HT-29 (cell line): ENCODE measurements at places on chromosomes 3 and 15. TPM values are rescaled to one million over a fixed set of nuclear protein-coding genes. Genes with fewer than 3 reads are reported as not detected.

The EPB42 gene
- not detected in 2 replicates for total RNA-seq

The PAQR5 gene
- 25.9 and 28.9 TPM in 2 replicates for total RNA-seq

The CYP1A2 gene
- not detected in 2 replicates for total RNA-seq

The CCR9 gene
- total RNA-seq: not detected in 2 replicates

The GPR27 gene
- total RNA-seq: not detected in 2 replicates

The GNB5 gene
- total RNA-seq: 25.2 and 32.8 TPM in 2 replicates

The SAMD7 gene
- total RNA-seq: not detected in 2 replicates

The ZNF80 gene
- not detected in 2 replicates for total RNA-seq

The CHRFAM7A gene
- total RNA-seq: not detected in 2 replicates

The GALNT15 gene
- total RNA-seq: not detected in 2 replicates

The HAUS2 gene
- 12.0 and 24.0 TPM in 2 replicates for total RNA-seq

DNA sequence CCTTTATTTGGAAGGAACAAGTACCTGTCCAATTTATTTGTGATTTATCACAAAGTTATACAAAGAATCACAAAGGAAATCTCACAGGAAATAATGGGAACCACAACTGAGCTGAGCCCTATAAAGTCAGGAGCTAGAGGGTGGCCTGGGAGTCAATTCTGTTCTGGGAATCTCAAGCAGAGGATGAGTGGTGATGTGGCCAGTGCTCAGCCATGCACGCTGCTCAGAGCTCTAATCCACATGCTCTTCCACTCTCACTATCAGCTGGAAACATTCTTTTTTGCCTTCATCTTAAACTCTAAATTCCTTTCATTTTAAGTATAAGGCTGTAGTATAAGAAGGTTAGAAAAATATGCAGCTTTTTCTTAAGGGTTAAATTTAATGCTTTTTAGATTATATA, 36.6 kb downstream of the UACA start:
- no peak for DNase-seq

DNA sequence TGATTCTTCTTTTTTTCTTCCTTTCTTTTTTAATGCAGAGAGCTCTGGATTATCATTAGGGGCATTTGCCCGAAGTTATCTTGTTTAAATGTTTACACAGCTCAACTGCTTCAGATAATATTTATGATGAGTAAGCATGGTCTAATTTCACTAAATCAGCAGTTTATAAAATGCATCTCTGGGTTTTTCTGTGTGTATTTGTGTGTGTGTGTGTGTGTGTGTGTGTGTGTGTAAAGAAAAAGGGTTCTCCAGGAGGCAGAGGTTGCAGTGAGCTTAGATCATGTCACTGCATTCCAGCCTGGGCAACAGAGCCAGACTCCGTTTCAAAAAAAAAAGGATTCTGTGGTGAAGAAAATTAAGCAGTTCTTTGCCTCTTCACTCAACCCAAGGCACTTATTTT, 25.9 kb upstream of the TNFSF10 start:
- DNase-seq: no peak

DNA sequence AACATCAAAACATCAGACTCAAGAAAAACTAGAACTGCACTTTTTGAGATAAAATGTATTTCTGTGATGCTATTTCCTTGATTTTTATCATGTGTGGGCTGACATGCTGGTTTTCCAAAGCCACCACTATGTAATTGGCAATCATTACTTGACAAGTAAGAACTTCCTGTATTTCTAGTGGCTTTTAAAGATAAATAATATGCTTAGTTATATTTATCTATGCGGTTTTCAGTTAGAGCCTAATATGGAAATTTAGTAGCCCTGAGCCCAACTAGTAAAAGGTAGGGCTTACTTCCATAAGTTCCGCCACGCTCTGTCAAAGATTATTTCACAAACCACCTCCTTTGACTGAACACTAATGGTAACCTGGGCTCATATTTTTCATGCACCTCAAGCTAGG, 91.6 kb downstream of the PPARG start:
- no peak for DNase-seq

DNA sequence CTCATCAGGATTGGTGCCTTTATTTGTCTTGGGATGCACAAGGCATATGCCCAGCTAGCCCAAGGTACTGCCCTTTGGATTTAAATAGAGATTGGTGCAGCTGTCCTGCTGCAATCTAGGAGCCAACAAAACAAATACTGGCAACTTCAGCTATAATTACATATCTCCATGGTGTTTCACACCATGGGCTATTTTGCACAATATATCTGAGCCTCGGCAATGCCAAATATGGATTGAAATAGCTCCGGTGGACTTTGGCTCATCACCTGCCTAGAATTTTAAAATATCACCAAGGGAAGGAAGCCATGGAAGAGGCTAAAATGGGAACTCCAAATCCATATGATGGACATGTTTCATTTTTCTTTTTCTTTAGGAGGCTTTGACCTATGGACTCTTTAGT, 367.8 kb upstream of the UMPS start:
- DNase-seq: no peak

DNA sequence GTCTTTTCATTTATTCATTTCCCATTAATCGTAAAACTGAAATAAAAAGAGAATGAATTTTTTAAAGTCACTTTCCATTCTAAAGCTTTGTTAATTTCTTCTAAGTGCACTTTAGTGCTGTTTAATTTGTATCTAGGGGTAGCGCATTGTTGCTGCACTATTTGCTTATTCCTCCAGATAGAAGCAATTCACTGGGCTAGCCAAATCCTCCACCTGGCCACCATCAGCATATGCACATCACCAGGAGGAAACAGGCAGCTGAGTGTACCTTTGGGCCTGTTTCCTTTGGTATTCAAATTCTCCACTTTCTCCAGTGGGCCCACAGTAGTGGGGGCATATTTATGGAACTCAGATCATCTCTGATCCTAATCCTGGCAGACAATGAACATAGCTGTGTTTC, 29.8 kb upstream of the CPB1 start:
- no peak for DNase-seq

DNA sequence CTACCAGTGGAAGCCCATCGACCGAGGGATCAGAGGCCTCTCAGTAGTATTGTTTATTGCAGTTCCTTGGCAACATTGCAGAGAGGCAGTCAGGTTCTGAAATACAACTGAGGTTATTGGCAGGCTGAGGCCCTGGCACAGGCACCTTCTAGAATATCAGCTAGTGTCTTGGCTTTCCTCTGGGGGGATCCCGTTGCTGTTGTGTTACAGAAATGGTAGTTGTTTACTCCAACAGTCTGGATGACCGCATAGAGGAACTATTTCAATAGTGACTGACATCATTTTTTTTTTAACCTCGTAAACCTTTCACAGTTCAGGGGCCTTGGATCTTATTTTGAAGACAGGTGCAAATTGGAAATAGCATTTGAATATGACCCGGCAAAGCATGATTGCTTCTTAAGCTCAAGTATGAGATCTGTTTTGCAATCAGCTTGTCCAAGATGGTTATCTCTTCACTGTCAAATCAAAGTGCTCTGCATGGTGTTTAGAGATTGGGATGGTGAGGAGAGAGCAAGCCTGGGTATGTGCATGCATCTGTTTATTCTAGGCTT, 63.9 kb downstream of the PGPEP1L start:
- DNase-seq: no peak

DNA sequence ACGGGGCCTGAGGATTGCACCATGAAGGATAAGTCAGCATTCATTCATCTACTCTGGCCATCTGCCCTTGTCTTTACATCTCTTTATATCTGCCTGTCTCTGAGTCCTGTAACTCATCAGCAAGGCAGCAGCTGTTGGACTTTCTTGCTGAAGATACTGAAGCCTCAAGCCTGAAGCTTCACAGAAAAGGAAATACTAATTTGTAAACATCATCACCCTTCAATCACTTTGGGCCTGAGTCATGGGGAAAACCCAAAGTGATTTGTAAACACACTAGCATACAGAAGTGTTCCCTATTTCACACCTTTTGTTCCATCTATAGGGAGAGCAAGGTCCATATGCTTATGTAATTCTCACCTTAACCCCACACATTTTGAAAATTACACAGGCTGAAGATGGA, 928.2 kb downstream of the EPHA3 start:
- DNase-seq: no peak

- no peak for DNase-seq
These were observed 18.4 kb upstream of the RPLP1 start for GRCh38 chr15:69434238-69434637.

DNA sequence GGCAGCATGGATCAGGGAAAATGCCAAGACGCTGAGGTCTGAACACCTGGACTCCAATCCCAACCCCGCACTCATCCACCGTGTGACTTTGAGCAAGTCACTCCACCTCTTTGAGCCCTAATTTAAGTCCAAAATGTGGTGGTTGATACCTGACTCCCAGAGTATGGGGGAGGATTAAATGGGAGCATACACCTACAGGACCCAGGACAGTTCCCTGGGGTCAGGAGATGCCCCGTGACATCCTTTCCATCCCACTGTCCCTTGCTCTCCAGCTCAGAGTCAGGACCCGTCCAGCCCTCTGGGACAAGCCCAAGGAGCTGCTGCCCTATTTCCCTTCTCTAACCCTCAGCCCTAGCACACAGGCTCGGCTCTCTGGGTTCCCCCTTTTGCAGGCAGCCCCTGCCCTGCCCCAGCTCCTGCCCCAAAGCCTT, 276.4 kb downstream of the XXYLT1 start:
- DNase-seq: no peak

DNA sequence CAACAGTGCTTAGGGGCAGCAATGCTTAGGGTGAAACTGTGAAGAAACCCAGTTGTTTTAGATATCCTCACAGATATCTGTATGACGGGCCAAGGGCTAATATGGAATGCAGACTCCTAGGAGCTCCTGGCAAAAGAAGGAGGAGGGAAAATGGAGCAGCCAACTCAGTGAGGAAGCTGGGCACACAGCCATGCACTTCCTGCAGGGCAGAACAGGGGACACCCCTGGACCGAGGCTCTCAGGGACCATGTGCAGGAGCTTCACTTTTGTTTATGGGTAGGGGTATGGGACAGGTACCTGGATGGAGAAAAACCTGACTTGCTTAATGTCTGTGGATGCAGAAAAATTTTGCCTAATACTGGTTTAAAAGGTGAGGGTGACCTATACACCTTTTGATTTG, 20.2 kb downstream of the NIPA1 start:
- DNase-seq: no peak

- no peak for DNase-seq
These were observed 72.7 kb downstream of the MB21D2 start for GRCh38 chr3:192844836-192845525.

- DNase-seq: peak; percentile 61
These were observed 555.2 kb downstream of the MAGI1 start for GRCh38 chr3:65483480-65483879.

- DNase-seq: no peak
These were observed 445.9 kb downstream of the MCTP2 start for GRCh38 chr15:94677202-94677790.

DNA sequence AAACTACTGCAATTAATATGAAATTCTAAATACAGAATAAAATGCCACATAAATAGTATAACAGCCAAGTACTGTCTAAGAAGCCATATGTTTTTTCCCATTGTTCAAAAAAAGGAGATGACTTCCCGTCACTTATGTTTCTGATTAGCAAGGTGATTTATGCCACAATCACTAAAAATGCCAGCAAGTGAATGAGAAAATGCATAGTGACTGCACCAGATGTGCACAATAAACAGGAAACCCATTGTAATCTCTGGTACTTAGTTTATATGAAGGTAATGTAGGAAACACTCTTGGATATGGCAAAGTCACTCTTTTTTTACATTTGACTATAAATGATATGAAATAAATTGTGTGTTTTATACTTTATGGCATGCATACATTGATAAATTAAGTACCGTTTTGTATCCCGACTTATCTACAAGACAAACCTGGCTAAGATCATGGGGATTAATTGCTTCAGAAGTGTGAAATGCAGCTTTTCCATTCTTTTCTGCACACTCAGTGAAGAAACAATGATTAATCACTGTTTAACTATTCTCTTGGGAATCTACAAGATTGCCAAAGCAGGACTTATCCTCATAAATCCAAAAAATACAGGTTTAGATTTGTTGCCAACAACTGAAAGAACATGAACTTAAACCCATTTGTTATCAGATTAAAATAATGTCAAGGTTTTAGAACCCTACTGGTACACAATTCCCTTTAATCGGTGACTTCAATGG, 164.5 kb downstream of the TBC1D5 start:
- no peak for DNase-seq

DNA sequence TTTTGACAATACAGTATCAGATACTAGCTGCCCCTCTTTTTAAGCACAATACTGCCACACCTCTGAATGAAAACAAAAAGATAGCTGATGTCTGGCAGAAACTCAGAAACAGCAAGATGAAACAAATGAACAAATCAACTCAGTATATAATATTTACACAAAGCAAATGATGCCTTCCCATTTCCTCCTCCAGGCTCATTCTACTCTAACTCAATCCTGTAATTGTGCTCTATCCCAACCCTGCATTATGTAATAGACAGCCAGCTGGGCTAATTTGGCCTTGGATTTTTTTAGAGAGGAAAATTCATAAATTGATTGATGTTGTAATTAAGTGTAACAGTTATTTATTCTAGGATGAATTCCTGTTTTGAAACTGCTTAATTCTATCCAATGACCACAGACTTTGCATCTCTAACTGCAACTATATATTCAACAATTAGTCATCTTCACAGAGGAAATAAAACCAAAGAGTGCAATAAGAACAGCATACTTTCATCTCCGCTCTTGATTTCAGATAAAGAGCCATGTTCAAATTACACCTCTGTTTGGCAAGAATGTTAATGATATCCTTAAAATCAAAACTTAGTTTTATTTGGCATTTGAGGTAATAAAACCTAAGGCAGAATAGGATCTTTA, 6.1 kb downstream of the ATG3 start:
- no peak for DNase-seq

- DNase-seq: peak; percentile 53
These were observed 194.6 kb upstream of the TPM1 start for GRCh38 chr15:62847900-62848489.

- DNase-seq: no peak
These were observed 469.1 kb downstream of the RAP2B start for GRCh38 chr3:153631102-153631501.

- no peak for DNase-seq
These were observed 117.0 kb downstream of the SATB1 start for GRCh38 chr3:18308096-18308650.

GRCh38 chr3:9881441-9881840, 1.4 kb upstream of the CIDEC start:
- no peak for DNase-seq

- no peak for DNase-seq
These were observed 22.7 kb downstream of the DGKG start for GRCh38 chr3:186339180-186339918.

- DNase-seq: no peak
These were observed 6.2 kb downstream of the STIMATE start for GRCh38 chr3:52891164-52891563.

- no peak for DNase-seq
These were observed 9.9 kb downstream of the THSD4 start for GRCh38 chr15:71124937-71125790.

- DNase-seq: no peak
These were observed 172.6 kb upstream of the PPP2R3A start for GRCh38 chr3:135792858-135793475.
